Daoy (cell line): ENCODE measurements at places on chromosomes 4 and X. TPM values are rescaled to one million over a fixed set of nuclear protein-coding genes. Genes with fewer than 3 reads are reported as not detected.
A peak's percentile ranks its signal among the peaks of the same experiment; 100 is the strongest.

DNA sequence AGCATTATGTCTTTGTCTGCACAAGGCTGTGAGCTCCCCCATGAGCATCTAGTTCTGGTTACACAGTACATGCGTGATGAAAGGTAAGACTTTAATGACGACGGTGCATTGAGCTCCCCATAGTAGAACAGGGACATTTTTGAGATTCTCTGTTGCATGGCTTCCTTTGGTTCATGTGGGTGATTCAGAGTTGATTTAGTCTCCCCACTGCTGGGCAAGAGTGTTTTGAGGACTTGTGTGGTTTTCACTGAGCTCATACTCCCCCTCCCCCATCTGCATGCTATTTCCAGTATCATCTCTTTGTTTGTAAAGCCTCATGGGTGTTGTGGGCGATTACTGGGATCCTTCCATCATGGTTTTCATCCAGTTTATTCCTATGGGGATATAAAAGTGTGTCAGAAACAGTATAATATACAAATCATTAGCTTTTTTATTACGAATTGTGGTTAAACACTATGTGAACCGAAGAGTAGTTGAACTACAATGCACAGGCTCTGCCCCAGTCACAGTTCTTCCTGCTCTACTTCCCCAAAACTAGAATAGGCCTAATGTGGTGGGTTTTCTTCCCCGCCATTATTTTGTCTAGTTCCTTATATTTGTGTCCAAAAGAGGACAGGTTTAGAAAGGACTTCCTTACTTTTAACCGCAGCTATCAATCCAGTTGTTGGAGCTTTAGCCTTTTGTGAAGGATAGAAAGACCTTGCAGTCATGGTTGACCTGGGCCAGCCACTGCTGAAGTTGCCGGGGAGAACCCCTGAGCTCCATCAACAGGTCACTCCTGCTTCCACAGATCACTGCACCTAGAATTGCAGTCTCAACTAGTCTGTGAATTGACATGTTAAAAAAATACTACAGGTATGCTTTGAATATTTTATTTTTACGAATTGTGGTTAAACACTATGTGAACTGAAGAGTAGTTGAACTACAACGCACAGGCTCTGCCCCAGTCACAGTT, 30.4 kb downstream of the KIT start:
- no peak for DNase-seq

Gene SFRP2
- total RNA-seq = not detected in 2 replicates

Gene TRPC5OS
- not detected in 2 replicates for total RNA-seq

GRCh38 chr4:7812231-7812857, 127.3 kb downstream of the AFAP1 start:
- DNase-seq = no peak

Gene CSAG1
- 12.9 and 20.9 TPM in 2 replicates for total RNA-seq

DNA sequence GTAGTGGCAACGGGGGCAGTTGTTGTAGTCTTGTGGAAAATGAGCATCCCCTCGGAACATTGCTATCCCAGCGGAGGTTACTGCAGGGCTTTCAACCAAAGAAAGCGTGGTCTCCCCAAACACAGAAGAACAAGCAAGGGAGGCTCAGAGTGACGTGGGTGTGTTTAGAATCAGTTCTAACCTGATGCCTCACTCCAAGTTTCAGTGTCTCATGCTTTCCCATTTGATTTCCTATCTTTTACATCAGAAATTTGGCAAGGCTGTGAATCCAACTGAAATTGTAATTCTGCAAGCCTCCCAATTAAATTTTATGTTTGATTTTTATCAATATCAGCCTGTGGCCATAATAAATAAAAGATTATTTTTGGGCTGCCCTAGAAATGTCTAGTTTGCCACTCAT, 156.1 kb upstream of the LNX1 start:
- no peak for DNase-seq

GRCh38 chr4:87074121-87074488, 139.3 kb downstream of the AFF1 start:
- DNase-seq = no peak

DNA sequence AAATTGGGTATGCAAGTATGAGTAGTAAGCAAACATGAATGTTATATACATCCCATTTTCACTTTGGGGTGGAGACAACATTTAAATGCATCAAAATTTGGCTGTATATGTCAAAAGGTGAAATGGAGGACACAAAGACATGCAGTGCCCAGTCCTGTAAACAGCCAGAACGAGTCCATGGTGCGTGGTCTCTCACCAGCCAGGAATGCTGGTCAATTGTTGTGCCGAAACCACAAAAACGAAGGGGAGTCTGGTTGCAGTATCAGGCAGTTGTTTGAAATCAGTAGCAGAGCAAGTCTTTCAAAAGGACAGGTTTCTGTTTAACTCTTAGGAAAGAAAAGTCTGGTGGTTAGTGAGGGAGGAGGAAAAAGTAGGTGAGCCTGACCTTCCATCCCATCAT, 22.3 kb upstream of the RNF150 start:
- DNase-seq = peak; percentile 10

DNA sequence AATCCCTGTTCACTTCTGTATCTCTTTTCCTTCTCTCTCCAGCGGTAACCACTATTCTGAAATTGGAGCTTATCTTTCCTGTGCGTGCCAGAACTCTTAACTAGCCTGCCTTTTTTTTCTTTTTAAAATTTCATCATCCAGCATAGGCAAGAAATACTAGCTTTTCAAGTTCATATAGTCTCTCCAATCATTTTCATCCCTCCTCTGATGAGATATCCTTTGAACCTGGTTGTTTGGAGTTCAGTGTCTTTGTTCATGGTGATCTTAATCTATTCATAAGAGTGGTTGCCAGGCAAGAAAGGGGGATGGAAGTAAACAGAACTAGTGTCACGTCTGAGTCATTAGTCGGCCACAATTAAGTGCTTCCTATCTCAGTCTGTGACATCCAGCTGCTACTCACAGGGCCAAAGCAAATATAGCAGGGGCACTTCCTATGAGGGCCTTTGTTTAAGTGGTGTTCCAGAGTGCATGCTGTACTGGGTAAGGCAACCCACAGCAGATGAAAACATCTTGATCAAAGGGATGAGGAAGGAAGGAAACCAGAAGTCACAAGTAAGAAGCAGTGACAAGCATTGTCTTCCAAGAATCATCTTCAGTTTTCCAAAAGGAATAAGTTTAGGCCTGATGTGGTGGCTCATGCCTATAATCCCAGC, 56.4 kb upstream of the XIAP start:
- peak; percentile 85 for DNase-seq

GRCh38 chrX:150049647-150050046, 111.4 kb upstream of the EOLA2 start:
- DNase-seq = no peak

- DNase-seq = peak; percentile 46
These were observed 533.9 kb downstream of the FSTL5 start for GRCh38 chr4:161629694-161630441.

DNA sequence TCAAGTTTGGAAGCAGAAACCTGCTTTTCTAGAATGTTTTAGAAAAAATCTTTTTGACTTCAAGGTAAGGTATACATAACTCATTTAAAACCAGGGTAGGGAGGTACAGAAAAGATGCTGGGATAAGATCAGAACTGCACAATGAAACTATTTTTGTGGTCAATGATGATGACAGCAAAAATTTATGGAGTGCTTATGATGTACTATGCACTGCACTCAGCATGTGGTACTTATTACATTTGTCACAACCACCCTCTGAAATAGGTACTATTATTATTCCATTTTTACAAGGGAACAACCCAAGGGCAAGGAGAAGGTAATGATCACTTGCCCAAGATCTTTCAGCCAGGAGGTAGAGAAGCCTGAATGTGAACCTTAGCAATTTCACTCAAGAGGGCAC, 8.0 kb downstream of the GPM6B start:
- no peak for DNase-seq

DNA sequence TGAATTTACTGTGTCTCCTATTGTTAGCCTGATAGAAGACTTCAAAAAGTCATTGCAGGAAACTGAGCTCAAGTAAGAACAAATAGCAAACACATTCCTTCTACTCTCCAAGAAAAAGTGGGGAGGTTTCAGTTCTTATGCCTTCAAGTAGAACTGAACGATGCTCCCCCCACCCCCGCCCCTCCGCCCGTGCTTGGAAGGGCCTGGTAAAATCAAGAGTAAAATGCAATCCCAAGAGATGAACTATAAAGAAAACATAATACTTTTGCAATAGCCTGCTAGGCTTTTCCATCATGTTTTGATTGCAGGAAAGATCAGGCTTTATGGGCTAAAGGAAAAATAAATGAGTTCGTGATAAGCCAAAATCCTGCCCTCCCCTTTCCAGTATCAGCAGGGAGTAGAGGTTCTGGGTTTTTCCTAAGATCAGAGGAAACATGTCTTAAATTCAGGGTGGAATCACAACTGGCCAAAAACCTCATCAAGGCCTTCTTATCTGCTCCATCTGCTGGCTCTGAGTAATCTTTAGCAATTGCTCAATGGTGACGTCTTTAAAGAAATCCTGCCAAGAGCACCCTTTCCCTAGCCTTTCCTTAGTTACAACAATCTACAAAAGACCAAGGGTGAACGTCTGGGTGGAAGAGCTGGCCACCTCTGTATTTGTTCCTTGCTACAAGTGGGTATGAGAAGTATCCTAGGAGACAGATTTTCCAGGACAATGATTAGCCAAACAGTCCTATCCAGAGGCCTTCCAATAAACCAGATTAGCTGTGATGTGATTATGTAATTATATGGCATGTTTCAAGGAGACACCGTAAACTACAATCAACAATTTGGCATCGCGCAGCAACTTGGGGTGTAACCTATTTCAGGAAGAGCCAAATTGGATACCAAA, 66.3 kb upstream of the FAM9C start:
- peak; percentile 69 for DNase-seq

Gene SYNPO2
- total RNA-seq = 0.11 and 0.86 TPM in 2 replicates

- DNase-seq = no peak
These were observed 1125.8 kb downstream of the STIM2 start for GRCh38 chr4:27986476-27986875.

DNA sequence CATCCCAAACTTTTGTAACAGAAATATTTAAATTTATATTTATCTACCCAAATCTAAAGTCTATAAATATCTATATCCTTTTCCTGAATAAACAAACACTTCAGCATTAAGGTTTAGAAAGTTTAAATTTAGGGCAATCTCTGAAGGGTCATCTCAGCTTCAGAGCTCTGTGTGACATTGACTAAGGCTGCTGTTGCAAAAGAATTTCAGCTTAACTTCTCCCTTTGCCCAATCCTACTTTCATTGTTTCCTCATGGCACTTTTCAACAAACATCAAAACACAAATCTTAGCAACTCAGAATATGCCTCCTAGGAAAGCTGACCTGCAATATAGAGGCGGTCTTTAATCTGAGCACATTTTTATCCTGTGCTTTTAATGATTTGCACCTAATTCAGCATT, 79.7 kb upstream of the BANK1 start:
- no peak for DNase-seq

Gene SLC10A3
- 15.7 and 22.6 TPM in 2 replicates for total RNA-seq

- no peak for DNase-seq
These were observed 12.6 kb upstream of the NKX6-1 start for GRCh38 chr4:84511703-84512102.

DNA sequence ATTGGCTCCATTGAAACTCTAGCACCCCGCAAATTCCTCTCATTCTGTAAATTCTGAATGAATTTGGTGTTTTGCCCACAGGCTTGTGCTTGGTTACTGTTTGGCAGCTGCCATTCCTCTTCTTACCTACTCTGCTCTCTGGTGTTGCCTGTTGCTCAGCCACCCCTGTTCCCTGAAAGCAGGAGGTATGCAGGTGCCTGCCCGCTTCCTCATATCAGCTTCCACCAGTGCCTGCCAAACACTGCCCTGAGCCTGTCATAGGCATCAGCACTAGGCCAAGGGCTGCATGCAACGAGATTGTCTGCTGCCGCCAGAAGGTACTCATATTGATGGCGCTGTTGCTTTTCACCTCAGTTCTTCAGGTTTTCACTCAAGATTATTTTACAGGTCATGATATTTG, 978.1 kb downstream of the C4orf33 start:
- no peak for DNase-seq

- no peak for DNase-seq
These were observed 443.6 kb upstream of the PITX2 start for GRCh38 chr4:111066447-111066846.

Gene ARL9
- 0.11 and 0.51 TPM in 2 replicates for total RNA-seq

- no peak for DNase-seq
These were observed 56.4 kb downstream of the UBE2K start for GRCh38 chr4:39754309-39754708.

DNA sequence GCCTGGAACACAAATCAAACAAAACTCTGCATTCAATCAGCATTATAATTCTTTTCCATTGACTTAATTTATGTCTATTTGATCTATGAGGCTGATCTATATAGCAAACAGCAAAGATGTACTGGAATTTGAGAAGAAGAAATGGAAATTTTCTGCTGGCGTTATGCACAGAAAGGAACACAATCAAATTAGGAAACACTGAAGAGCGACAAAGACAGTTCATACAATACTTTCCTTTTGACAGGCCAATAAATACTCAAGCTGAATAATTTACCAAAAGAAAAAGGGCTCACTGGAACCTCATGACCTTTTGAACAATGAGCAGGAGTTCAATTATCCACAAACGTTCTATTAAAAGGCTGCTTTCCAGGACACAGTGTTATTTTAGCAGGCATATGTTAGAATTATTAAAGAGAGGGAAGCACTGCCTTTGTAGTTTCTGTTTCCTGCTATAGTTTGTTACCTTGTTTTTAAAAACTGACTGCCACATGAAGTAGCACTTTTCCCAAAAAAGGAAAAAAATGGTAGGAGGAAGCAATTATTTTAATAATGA, 8.1 kb downstream of the PDHA2 start:
- no peak for DNase-seq

Gene SPANXN3
- total RNA-seq = not detected in 2 replicates

Gene PAGE1
- total RNA-seq = 22.4 and 35.4 TPM in 2 replicates

Gene UGT2B10
- not detected in 2 replicates for total RNA-seq

DNA sequence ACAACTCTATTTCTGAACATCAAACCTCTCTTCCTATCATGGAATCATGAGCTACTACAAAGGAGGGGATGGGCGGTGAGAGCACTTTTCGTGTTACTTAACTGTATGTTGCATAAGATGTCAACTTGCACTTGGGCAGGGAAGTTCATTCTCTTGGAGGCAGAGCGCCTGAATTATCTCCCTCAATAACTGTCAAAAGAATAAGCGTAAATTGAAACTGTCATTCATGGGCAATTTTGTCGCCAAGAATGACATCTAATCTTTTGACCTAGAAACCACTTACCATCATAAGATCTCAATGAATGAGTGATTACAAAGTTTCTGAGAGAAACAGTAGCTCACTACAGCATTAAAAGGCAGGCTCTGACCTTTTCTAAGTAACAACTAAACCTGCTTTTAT, 23.5 kb upstream of the USP26 start:
- DNase-seq = no peak
